ENCODE measurements at places on chromosomes 6 and 20.

DNA sequence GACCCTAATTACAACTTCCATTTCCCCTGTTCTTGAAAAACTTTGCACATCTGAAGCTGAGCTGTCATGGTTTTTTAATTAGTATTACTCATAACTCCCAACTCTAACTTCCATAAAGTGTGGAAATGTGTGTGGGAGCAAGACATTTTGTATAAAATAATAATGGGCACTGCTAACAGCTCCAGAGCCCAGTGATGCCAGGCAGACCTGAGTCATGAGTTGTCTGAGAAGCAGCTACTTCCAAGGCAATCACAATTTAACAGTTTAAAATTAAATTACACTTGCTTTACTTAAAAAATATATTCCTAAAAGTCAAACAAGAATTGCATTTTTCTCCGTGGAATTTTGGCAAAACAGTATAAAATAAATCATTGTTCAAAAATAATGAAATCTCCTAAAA is 6.4 kb downstream of the SLC2A12 start:
- DNase-seq: no peak

DNA sequence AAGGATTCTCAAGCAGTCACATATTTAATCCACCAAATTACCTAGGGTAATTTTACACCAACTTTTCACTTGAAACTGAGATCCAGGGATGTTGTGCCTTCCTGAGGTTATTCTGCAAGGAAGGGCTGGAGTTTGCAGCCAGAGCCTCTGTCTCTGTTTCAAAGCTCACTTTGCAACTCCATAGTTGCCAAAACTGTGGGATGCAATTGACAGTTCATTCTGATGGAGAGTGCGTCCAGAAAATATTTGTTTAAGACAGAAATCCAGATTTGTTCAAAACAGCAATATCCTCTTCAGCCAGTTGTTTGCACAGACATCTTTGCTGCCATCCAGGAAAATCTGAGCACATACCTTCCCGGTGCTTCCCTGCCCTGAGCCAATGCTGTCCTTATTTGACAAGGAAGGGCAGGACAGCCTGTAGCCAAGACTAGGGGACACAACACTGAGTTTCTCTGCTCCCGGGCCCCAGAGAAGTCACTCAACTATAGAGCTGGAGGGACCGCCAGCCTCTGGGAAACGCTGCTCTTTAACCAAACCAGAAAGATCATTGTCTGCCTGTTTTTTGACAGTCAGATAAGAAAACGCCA is 297.4 kb downstream of the HIVEP2 start:
- no peak for DNase-seq

DNA sequence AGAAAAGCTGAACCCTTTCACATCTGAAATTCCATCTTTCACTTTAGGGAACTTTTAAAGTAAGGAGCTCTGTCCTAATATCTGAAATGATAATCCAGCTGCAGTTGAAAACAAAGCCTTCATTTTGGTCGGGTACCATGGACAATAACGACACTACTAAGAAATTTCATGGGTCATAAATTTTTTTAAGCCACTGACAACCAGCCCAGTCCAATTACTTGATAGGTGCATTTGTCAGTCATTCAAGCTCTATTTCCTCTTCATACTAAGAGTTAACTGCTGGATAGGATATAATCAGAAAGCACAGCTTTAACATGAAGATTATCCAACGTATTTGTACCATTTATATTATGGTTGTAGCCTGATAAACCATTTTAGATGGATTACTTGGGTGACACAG is 52.5 kb downstream of the MMUT start:
- no peak for DNase-seq

GRCh38 chr6:158321960-158322359 is 9.7 kb downstream of the TULP4 start:
- DNase-seq: no peak

- DNase-seq: no peak
Observed at GRCh38 chr20:32004963-32005362, 5.3 kb upstream of the CCM2L start.
